DMS53 (cell line): ENCODE measurements at places on chromosomes 7 and 10.

GRCh38 chr10:43970018-43970698, 321.5 kb upstream of the ZNF32 start:
- no peak for DNase-seq

GRCh38 chr7:23467806-23468525, 2.3 kb downstream of the IGF2BP3 start:
- peak; percentile 73 for DNase-seq

- DNase-seq: no peak
Measured at GRCh38 chr7:142539901-142540300, 209.4 kb upstream of the PRSS1 start.

DNA sequence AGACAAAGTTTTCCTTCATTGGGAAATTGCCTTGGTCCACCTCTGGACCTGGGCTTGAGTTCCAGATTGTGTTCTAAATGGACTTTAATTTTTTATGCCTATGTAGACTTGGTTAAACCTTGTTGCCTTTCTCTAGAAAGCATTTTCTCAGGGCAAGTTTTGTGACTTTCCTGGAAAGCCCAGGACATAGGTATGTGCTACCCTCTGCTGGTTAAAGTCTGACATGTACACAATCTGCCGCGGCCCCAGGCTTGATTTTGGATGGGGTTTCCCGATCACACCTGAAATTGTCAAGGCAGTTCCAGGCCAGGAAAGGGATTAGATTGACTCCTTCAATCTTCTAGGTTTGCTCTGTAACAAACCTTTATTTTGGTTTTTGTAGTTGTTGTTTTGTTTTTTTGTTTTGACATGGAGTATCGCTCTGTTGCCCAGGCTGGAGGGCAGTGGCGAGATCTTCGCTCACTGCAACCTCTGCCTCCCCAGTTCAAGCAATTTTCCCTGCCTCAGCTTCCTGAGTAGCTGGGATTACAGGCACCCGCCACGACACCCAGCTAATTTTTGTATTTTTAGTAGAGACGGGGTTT, 14.1 kb upstream of the AKR1B10 start:
- peak; percentile 82 for DNase-seq

DNA sequence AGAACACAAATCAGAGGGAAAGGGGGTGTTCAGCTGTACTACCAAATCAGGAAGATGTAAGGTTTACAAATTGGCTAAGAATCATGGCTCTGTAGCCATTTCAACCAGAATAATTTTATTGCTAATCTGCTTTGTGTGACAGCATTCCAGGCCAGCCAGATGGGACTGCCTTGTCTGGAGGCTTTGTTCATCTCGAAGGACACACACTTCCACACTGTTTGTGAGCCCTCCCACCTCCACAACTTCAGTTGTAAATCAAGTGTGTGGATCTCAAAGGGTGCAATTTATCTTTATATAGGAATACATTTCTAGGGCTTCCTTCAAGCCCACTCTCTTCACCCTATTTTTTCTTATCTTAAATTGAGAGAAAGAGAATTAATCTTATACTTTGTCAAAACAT, 6.9 kb upstream of the OIT3 start:
- DNase-seq: no peak

DNA sequence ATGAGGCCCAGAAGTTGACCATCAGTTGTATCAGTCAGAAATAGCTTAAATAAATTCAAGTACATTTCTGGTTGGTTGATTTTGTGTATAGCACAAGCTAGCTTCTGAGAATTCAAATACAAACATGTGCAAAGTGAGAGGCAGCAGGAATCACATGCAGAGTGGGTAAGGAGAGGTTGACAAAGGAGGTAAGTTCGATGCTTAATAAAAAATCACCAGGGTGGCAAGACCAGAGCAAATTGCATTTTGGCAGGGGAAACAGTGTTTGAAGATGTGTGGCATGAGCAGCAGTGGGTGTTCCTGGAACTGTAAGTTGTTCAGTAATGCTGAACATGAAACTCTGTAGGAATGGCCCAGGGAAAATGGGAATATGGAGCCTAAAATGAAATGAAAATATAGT, 52.6 kb downstream of the GNAI1 start:
- no peak for DNase-seq

GRCh38 chr7:41142904-41143473, 559.9 kb downstream of the INHBA start:
- no peak for DNase-seq

DNA sequence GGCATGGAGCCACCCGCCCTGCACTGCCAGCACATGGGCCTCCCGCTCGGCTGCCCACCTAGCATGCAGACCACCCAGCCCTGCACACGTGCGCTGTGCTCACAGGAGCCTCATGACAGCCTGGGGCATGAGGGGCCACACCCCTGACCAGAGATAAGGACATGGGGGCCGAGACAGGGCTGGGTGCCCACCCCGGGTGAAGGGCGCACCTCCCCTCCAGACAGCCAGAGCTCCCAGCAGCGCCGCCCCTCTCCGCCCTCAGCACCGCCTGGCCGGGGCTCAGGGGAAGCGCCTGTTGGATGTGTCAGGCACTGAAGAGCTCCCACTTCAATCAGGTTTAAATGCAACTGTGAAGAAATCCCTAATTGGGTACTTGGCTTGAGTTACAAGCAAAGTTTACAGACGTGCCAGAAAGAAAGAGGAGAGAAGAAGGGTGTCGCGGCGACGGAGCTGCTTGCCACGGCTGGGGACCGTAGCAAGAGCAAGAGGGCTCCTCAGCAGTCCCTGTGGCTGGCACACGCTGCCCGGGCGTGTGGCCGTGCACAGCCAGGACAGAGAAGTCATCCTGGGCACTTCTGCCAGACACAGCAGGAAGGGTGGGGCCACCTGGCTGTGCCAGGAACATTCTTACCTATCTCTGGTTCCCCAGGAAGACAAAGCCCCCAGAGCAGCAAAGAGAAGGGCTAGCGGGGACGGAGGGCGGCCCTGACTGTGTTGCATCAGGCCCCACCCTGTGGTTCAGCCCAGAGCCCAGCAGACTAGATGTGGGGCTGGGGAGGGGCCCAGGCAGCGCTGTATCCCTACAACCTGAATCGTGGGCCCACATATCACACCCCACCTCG, 247.4 kb downstream of the ELFN1 start:
- DNase-seq: no peak

DNA sequence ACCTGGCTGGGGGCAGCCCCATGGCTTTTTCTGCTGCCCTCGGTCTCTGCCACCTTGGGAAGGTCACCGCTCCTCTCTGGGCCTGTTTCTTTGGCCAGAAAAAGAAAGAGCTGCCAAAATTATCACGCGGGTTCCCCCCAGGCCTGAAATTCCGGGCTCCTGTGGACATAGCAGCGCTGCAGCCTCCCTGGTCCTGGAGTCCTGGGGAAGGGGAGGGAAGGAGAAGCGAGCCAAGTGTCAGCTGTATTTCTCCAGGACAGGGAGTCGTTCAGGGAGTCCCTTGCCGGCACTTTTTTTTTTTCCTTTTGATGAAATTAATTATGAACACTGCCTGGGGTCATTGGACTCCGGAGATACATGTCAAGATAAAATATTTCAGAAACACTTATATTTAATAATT, 152.3 kb upstream of the GPR26 start:
- DNase-seq: no peak

- DNase-seq: peak; percentile 51
Measured at GRCh38 chr10:56823849-56824248, 462.8 kb upstream of the ZWINT start.

DNA sequence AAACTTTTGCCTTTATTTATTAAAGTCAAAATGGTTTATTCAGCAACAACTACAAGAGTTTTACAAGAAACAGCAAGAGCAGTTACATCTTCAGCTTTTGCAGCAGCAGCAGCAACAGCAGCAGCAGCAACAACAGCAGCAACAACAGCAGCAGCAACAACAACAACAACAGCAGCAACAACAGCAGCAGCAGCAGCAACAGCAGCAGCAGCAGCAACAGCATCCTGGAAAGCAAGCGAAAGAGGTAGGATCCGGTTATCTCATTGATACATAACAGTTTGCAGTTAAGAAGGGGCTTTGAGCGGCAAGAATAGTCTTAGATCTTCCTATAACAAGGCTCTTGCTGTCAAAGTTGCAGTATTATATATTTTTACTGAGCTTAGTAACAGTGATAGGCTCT, 215.1 kb downstream of the FOXP2 start:
- DNase-seq: no peak

DNA sequence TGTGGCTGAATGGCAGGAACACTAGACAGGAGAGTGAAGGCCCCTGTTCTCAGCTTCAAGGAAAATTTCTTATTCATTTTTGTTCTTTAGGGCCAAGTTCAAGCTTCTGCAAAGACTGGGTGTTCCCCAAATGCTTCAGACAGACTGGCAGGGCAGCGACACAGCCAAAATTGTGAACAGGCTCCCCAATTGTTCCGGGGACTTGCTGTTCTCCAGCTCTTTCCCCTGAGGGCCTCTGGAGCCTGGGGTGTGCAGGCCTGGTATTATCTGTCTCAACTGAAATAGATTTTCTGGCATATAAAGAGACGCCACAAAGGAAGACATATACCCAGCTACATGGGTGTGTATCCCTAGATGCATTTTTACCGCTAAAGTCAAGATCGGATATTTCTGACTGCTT, 30.3 kb upstream of the PLCE1 start:
- DNase-seq: no peak

- DNase-seq: no peak
Measured at GRCh38 chr10:378230-378929, 243.1 kb downstream of the ZMYND11 start.

DNA sequence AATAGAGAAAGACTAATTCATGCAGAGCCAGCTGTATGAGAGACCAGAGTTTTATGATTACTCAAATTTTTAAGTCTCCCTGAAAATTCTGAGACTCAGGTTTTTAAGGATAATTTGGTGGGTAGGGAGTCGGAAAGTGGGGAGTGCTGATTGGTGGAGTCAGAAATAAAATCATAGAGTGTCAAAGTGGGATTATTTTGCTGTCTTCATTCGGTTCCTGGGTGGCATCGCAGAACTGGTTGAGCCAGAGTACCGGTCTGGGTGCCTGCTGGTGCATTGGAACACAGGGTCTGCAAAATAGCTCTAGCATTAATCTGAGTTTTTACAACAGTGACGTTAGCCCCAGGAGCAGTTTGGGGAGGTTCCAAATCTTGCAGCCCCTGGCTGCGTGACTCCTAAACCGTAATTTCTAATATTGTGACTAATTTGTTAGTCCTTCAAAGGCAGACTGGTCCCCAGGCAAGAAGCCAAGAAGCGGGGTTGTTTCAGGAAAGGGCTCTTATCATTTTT, 32.4 kb downstream of the GPRIN2 start:
- DNase-seq: no peak

DNA sequence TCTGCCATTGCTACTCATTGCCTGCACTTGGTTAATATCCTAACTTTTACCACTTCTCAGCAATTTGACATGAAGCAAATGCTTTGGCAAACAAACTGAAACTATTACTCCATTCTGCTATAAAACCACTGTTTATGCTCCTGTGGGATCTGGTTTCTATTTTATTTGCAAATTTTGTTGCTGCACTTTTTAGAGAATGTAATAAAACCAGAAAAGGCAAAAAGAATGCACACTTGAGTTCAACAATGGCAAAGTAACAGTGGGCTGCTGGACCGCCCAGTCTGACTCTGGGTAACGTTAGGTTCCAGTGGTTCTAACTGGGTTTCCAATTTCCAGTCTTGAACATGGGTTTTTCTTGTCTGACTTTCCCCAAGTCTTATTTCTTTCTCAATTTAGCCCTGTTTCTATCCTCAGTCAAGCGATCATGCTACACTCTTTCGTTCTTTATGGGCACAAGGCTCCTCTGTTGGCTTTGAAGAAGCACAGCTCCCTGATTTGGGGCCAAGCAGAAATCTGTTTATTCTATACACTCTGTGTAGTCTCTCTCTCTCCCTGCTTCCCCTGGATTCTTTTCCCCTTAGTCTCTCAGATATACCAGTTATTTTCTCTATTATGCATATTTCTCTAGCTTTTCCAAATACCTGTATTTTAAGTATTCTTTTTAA, 129.2 kb upstream of the FAM3C start:
- no peak for DNase-seq

GRCh38 chr10:110848106-110848505, 23.6 kb upstream of the PDCD4 start:
- DNase-seq: no peak

GRCh38 chr10:43623351-43623750, 17.1 kb downstream of the ZNF485 start:
- peak; percentile 55 for DNase-seq

DNA sequence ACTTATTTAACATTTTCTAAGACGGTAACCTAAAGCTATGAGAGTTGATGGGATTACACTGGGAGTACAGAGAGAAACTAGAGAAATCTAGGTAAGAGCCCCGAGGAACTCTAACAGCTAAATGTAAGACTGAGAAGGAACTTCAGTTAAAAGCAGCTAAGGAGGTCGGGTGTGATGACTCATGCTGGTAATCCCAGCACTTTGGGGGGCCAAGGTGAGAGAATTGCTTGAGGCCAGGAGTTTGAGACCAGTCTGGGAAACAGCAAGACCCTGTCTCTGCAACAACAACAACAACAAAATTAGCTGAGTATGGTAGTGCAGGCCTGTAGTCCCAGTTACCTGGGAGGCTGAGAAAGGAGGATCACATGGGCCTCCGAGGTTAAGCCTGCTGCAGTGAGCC, 24.0 kb downstream of the FRA10AC1 start:
- no peak for DNase-seq

DNA sequence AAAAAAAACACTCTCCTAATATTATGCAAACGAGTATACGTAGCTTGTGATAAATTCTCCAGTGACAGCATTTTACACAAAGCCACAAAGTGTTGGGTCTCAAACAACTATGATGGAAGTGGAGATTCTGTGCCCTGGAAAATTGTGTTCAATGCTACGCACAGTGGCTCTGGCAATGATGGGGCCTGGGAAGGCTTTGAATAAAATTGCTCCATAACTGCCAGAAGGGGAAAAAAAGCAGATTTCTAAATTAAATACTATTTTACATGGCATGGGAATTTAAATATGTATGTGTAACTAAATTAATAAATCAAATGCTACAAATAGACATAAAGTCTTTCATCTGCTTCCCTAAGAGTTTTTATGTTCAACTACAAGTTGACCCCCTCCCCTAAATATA, 306.7 kb downstream of the GRID1 start:
- no peak for DNase-seq

- peak; percentile 67 for DNase-seq
Measured at GRCh38 chr10:75525067-75525466, 93.6 kb downstream of the LRMDA start.

DNA sequence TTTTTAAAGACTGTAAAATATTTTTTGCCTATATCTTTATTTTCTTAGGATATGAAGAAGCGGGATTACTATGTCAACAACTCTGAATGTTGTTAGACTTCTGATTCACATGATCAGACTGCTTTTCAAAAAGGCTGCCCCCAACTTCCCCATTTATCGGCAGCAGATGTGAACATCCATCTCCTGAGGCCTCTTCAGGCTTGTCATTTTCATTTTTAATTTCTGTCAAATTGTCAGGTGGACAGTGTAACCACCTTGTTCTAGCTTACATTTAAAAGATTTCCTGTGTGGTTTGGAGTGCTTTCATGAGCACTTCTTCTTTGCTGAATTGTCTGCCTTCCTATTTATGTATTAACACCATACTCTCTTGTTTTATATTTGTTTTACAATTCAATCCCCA, 78.8 kb upstream of the GSDME start:
- DNase-seq: no peak

GRCh38 chr7:1555813-1556543, at the start of gene TMEM184A:
Gene TMEM184A, minus strand, starts transcription at chr7:1556205. Its CDS starts 721 bp downstream, at chr7:1555484.
- peak; percentile 99 for DNase-seq

GRCh38 chr7:157549612-157550299, 213.0 kb downstream of the DNAJB6 start:
- DNase-seq: no peak
